Activated effector memory CD4-positive, alpha-beta T cell treated with Interleukin-2 at 50 U/mL for 16 hours (primary cell): ENCODE measurements at places on chromosomes 7 and 10.

GRCh38 chr10:91105269-91105668 is 115.2 kb upstream of the PCGF5 start:
- no peak for DNase-seq

- DNase-seq: no peak
Observed at GRCh38 chr7:12703881-12704280, 16.4 kb downstream of the ARL4A start.

GRCh38 chr7:22269963-22270362 is 87.0 kb downstream of the RAPGEF5 start:
- DNase-seq: no peak

GRCh38 chr7:114554781-114555537 is 140.3 kb downstream of the FOXP2 start:
- DNase-seq: no peak

GRCh38 chr10:132632091-132632561 is 94.5 kb downstream of the INPP5A start:
- no peak for DNase-seq

DNA sequence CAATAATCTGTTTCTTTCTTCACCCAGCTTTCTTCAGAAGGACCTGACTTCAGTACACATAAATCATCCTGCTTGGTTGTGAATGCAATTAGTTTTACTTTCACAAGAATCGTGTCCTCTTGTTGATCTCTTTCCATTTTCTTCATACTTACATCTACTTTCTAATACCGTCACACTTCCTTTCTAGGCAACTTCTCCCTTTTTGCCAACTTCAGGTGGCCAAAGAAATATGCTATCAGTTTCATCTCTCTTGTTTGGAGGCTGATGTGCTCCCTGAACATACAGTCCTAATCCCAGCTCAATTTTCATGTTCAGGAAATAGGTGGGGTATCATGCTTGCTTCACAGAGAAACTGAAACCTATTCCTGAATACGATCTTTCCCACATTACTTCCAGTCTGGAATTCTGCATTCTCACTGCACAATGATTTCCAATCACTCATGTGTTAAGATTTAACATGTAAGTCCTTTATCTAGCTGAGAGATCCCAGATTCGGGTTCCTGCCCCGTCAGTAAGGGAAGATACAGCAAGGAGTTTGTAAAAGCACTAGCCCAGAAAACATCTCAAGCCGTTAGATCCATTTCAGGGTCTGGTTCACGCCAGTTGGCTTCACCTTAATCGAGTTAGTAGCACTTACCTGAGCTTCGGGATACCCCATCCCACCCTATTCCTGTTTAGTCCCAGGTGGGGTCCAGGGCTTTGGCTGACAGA is 994 bp downstream of the SLC25A28 start:
- no peak for DNase-seq

- no peak for DNase-seq
Observed at GRCh38 chr7:48180981-48181380, 9.7 kb downstream of the ABCA13 start.

GRCh38 chr10:128908099-128908498 is 558.9 kb upstream of the MGMT start:
- no peak for DNase-seq

GRCh38 chr10:97650726-97651125 is 10.3 kb downstream of the PI4K2A start:
- no peak for DNase-seq

- no peak for DNase-seq
Observed at GRCh38 chr7:42939457-42940240, 7.5 kb downstream of the MRPL32 start.

- no peak for DNase-seq
Observed at GRCh38 chr7:148712678-148713329, 14.1 kb downstream of the CUL1 start.

DNA sequence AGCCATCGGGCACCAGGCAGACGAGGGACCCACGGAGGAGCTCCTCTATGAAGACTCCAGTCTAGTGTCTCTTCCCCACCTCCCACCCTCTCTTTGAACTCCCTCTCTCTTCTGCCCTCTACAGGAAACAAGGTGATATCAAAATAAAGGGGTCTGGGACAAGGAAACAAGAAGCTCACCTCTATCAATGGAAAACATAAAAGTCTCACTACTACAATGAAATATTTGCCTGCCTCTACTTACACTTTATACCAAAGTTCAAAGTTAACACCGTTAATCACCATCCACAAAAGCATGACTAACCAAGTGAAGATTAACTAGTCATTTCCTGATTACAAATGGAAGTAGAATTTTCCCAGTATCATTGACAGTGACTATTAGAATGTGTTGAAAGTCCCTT is 82.2 kb downstream of the PARD3 start:
- no peak for DNase-seq

DNA sequence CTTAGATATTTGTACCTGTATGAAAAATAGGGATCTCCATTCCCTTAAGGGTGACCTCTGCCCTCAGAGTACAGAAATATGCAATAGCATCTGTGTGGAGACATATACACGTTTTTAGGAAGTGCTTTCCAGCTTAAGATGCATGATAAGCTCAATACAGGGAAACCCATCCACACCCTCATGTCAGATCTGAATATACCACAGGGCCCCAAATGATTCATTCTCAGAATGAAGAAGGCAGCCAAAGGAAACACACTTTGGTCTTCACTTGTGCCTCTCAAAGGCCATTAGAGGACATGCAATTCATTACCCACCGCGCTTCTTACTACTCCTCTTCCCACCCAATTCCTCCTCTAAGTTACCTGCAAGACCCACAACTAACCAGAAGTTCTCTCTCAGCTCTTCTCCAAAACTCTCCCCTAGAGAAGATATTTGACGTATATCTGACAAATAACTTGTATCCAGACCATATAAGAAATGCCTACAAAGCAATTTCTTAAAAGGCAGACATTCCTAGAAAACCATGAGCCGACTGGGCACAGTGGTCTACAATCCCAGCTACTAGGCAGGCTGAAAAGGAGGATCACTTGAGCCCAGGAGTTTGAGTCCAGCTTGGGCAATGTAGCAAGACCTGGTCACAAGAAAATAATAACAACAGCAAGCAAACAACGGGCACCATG is 103.0 kb downstream of the OAT start:
- no peak for DNase-seq

GRCh38 chr10:59898125-59898835 is 8.1 kb downstream of the CCDC6 start:
- no peak for DNase-seq

GRCh38 chr10:52258799-52259425 is 55.2 kb upstream of the DKK1 start:
- no peak for DNase-seq

- no peak for DNase-seq
Observed at GRCh38 chr7:5539013-5539411, 115.4 kb upstream of the TNRC18 start.

- DNase-seq: no peak
Observed at GRCh38 chr7:122352454-122352853, 47.9 kb upstream of the FEZF1 start.

GRCh38 chr10:113047963-113048781 is 98.1 kb downstream of the TCF7L2 start:
- no peak for DNase-seq

DNA sequence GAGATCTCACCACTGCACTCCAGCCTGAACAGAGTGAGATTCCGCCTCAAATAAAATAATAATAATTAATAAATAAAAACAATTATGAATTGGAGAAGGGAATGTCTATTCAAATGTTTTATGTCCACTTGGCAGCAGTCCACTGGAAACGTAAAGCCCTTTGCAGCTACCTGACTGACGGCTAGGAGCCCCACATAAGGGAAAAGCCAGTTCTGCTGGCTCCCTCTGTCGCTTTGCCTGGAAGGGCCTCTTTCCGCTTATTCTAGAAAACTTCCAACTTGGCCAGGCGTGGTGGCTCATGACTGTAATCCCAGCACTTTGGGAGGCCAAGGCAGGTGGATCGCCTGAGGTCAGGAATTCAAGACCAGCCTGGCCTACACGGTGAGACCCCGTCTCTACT is 6.1 kb upstream of the TNS3 start:
- no peak for DNase-seq

- no peak for DNase-seq
Observed at GRCh38 chr7:66790725-66791124, 50.2 kb downstream of the RABGEF1 start.

GRCh38 chr10:132452216-132452650 is 55.2 kb downstream of the PWWP2B start:
- DNase-seq: no peak

- no peak for DNase-seq
Observed at GRCh38 chr7:148898845-148899484, 14.9 kb upstream of the EZH2 start.

DNA sequence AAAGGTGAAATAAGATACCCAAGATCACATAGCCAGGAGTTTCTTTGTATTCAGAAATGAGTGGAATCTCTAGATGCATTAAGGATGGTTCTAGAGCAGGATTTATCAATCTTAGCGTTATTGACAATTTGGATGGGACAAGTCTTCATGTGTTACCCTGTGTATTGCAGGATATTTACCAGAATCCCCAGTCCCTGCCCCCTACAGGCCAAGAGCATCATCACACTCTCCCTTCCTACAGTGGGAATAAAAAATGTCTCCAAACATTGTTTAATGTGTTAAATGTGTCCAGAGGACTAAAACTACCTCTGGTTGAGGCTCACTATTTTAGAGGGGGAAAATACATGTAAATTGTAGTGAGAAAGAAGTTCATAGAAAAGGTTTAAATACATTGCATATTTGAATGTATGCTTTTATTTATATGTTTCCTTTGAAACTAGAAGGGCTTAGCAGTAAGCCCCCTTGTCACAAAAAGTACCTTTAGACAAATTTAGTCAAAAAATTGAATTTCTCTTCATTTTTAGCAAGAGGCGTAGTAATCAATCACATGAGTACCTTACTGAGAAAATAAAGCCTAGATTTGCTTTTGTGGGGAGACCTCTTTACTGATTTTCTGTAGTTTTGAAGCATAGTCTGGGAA is 141.2 kb downstream of the MLLT10 start:
- DNase-seq: no peak

DNA sequence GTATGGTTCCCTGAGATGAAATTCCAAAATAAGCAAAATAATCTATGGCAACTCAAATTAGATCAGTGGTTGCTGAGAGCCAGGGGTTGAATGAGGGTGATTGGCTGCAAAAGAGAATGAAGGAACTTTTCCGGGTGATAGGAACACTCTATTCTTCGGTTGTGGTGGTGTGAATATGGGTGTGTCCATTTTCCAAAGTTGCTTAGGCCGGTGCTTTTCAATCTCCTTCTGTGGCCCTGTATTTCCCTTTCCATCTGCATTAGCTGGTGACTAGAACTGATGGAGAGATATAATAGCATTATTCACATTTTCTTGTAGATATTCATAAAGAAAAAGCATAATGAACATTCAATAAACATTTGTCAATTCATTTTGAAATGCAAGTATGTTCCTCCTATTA is 382.9 kb downstream of the TFEC start:
- DNase-seq: no peak

DNA sequence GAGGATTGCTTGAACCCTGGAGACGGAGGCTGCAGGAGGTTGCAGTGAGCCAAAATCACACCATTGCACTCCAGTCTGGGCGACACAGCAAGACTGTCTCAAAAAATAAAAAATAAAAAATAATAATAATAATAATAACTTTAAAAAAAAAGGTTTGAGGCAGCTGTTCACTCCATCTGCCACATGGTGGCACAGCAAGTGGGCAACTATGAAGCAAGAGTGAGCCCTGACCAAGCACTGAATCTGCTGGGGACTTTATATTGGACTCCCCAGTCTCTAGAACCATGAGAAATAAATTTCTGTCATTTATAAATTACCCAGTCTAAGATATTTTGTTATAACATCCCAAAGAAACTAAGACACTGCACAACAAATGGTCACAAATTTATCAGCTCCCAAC is 14.6 kb upstream of the BRI3 start:
- DNase-seq: no peak

DNA sequence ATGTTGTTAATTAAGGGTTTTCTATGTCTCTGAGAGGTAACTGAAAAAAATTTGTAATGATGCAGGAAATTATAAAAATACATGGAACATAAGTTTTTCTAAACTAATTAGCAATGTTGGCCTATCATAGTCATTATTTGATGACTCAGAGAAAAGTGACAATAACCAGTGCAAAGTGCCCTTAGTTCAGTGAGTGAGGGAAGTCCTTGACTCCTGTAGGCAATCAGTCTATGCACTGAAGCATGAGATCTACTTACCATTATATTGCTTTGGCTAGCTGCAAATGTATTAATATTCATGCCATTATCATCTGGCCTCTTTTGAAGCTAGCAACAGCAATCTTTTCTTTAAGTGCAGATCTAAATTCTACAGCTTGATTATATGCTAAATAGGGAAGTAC is 40.6 kb downstream of the CCDC172 start:
- DNase-seq: no peak

DNA sequence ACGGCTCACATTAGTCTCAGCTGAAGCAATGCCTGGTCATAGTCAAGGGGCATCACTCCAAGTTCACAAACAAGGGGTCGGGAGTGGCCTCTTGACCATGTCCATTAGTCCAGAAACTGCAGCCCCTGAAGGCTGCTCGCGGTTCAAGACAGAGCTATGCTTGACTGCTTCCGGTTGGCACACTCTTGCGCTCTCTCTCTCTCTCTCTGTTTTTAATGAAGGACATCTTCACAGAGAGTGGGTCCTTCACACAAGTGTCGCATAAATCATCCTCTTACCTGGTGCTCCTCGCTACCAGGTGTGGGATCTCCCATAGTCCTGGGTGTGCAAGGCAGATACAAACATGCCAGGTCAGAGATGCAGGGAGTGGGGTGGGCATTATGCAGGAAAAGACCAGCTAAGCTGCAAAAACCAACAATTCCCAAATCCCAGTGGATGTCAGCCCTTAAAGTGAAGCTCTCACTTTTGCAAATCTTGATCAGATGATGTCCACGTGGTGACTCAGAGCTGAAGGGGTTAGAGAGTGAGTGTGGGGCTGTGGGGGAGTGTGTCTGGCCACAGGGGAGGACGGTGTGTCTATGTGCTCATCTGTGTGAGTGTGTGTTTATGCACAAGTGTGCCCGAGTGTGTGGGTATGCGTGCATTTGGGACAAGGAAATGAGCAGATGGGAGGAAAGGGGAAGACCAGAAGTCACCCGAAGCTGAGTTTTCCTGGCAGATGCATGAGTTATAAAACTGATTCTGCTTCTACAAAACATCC is 83.7 kb upstream of the PPP2R2D start:
- no peak for DNase-seq
